ENCODE measurements at places on chromosomes 11 and 22.
A peak's percentile ranks its signal among the peaks of the same experiment; 100 is the strongest.

DNA sequence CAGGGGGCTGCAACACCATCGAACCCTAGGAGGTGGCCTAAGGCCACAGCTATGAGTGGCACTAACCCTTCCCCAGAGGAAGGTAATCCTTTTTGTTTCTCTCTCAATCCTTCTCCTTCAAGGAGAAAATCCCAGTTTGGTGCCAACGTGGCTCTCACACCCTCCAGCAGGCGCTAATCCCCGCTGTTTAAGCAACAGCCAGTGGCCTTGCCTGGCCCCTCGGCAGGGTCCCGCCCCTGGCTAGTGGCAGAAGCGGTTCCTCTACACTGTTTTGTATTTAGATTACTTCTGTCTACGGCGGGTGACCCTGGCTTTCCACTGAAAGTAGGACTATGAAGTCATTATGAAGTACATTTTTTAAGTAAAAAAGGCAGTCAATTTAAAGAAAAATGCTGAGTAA, 15.5 kb downstream of the GNAZ start:
- no peak for DNase-seq

GRCh38 chr11:45852018-45852711, 4.9 kb downstream of the CRY2 start:
- DNase-seq = no peak

DNA sequence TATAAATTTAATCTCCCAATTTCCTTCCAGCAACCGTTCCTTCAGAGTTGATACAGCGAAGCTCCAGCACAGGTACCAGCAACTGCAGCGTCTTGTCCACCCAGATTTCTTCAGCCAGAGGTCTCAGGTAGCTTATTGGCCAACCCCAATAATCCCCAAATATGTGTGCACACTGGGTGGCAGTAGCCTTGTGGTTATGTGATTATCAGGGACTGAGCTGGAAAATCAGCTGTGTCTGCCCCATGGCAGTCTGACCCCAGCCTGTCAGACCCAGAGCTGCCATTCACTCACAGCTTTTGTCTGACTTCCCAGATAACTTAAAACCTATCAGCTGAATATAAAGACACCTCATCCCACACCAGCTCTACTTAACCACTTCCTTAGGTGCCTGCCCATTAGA, 2.0 kb downstream of the HSCB start:
- DNase-seq = no peak

- DNase-seq = no peak
Measured at GRCh38 chr11:26947904-26948639, 45.8 kb upstream of the FIBIN start.

DNA sequence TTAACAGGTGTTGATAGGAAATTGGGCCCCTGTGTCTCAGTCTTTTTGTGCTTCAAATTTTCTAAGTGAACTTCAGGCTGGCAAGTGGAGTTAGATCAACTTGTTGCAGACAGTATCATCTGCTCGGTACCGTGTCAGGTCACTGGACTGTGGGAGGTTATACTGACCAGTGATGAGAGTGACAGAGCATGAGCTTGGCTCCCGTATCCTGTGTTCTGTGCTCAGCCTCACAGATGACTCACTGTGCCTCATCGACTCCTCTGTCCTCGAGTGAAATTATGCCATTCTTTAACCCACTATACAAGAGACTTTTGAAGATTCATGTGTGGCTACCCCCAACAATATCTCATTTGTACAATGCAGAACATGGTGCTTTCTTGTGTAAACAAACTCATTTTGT, 7.9 kb downstream of the GRAP2 start:
- no peak for DNase-seq

DNA sequence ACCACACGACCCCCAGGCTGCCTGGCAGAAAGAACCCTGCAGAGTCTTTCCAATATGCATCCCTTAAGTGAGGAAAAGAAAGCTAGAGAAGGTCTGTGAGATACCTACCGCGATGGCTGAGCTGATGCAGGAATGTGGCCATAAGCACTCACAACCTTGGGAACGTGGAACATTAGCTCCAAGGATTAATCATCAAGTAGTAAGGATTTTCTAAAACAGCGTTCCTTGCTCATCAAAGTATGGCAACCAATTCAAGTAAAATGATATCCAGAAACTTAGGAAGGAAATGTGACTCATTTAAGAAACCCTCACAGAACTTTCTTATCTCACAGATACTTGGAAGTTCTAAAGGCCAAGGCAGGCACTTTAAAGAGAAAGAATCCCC, 12.8 kb downstream of the PACSIN2 start:
- DNase-seq = no peak

DNA sequence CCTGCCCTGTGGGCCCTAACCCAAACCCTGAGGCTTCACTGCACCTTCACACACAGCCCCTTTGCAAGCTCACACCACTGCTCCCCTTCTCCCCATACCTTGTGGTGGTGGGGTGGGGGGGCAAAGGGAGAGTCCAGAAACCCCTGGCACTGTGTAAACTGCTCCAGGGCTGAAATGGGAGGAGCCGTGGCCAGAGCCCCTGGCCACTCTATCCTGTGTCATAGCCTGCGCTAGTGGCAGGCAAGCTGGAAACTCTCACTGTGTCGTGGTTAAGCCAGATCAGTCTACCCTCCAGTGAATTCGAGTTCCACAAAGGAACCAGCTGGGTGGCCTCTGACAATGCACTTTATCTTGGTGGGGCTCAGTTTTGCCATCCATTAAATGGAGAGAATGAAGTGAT, 8.4 kb upstream of the SYT13 start:
- no peak for DNase-seq

DNA sequence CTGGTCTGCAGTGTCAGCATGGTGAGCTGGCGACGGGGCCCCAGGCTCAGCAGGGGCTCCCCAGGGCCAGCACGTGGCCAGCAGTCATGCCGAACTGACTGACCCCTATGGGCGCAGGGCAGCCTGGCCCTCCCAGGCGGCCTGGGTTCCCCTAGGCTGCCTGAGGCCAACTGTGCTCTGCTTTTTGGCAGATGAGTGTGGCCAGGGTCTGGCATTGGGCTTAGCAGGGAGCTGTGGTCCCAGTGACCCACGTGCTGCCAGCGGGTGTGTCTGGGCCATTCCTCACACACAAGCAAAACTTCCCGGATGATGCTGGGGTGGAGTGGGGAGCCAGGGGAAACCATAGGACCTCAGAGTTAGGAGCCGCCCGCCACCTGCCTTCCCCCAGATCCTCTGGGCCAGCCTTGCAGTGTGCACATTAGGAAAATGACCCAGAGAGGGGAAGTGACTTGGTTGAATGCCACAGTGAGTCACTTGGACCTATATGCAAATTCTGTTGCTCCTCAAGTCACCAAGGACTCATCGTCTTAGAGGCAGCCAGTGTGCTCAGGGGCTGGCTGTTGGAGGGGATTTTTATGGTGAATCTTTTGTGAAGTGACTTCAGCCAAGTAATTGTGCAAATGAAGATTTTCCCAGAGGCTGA, 6.5 kb downstream of the ADORA2A start:
- peak; percentile 76 for DNase-seq

- DNase-seq = no peak
Measured at GRCh38 chr22:26229910-26230309, 60.6 kb downstream of the SEZ6L start.

DNA sequence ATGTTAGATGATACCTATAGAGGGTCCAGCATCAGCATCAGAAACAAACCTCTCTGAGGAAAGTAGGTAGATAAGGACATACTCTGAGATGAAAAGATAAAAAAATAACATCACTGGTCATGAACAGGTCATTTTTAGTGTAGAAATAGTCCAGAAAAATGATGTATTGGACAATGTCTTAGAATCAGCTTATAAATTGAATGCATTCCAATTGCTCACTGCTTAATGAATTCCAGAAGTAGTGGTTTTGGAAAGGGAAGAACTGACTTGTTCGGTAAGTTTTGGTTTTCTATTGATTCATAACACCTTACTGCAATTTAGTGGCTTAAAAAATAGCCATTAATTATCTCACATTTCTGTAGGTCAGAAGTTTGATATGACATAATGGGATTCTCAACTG, 929.5 kb upstream of the CCDC90B start:
- no peak for DNase-seq

- no peak for DNase-seq
Measured at GRCh38 chr11:19679952-19680828, 32.4 kb upstream of the NAV2 start.

GRCh38 chr11:88250566-88251242, 75.5 kb upstream of the RAB38 start:
- no peak for DNase-seq

- DNase-seq = no peak
Measured at GRCh38 chr11:6482441-6482840, 1.1 kb downstream of the TIMM10B start.

All from GM19239 (cell line).